ENCODE measurements at places on chromosomes 12 and 14.

- DNase-seq: no peak
Observed at GRCh38 chr14:65604535-65604934, 192.0 kb downstream of the FUT8 start.

- DNase-seq: peak; percentile 5
Observed at GRCh38 chr12:10721651-10722501, 1.2 kb downstream of the YBX3 start.

DNA sequence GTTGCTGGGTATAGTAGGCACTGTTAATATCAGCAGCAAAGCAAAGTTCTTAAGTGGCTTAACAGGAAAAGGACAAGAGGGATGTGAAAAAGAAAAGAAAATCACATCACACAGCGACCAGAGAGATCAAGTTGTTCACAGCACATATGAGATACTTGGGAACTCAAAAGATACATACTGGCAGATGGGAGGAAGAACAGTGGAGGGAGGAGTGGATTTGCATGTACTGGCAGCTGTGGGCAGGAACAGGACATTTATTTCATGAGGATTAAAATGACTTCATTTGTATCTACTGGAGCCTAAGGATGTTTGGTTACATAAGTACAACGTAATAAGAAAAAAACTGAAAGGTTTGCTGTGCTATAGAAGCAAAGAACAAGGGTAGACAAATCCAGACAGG, 136.5 kb upstream of the IFNG-AS1 start:
- no peak for DNase-seq

DNA sequence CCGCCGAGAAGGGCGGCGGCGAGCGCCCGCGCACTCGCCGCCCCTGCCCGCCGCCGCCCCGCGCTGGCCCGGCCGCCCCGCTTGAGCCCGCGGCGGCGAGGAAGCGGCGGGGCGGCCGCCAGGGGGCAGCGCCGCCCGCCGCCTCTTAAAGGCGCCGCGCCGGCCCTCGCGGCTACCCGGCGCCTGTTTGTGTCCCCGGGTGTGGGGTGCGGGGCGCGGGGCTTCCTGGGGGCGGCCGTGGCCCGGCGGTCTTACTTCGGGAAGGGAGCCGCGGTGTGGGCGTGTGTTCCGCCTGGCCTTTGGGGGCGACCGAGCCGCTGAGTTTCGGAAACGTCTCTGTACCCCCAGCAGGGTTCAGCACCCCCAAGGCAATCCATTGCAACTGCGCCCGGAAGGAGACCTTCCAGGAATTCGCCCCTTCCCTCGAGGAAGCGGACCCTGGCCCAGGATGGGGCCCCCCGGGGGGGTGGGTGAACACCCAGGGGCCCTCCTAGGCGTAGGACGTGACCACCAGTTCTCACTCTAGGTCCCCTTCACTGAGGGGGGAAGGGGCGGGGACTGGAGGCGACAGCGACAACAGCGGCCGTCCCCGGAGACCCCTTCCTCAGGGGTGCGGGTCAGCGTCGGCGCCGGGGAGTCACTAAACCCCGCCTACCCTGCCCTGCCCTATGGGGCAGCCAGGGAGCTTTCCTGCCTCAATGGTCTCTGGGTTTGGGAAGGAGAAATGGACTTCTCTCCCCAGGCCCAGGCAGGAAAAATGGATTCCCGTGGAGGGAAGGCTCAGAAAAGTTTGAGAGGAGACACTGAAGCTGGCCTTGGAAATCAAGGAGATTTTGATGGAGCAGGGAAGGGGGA, at the start of gene ITPK1:
Gene ITPK1 (minus strand): TSS at position 105 of the 855 bp plus-strand sequence. CDS start 762 bp downstream, outside the sequence.
- DNase-seq: peak; percentile 35

DNA sequence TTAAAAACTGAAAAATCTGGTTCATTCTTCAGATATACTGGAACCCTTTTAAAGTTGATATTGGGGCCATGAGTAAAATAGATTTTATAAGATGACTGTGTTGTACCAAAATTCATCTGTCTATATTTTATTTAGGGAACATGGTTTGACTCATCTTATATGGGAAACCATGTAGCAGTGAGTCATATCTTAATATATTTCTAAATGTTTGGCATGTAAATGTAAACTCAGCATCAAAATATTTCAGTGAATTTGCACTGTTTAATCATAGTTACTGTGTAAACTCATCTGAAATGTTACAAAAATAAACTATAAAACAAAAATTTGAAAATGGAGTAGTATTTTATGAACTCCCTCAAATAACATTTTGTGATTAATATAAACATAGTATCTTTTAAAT, 14.2 kb downstream of the PTGER2 start:
- DNase-seq: no peak

- DNase-seq: no peak
Observed at GRCh38 chr12:3042826-3043225, 34.4 kb upstream of the TSPAN9 start.

DNA sequence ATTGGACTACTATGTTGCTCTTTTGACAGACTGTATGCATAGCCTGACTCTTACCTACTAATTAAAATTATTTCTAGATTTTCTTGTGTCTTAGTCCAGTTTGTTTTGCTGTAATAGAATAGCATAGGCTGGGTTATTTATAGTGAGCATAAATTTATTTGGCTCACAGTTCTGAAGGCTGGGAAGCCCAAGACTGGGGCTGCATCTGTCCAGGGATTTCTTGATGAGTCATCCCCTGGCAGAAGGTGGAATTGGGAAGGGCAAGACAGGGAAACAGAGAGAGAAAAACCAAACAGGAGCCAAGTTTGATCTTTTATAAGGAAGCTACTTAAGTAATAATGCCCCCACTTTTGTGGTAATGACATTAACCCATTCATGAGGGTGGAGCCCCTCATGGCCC, 759.2 kb upstream of the LRFN5 start:
- no peak for DNase-seq

DNA sequence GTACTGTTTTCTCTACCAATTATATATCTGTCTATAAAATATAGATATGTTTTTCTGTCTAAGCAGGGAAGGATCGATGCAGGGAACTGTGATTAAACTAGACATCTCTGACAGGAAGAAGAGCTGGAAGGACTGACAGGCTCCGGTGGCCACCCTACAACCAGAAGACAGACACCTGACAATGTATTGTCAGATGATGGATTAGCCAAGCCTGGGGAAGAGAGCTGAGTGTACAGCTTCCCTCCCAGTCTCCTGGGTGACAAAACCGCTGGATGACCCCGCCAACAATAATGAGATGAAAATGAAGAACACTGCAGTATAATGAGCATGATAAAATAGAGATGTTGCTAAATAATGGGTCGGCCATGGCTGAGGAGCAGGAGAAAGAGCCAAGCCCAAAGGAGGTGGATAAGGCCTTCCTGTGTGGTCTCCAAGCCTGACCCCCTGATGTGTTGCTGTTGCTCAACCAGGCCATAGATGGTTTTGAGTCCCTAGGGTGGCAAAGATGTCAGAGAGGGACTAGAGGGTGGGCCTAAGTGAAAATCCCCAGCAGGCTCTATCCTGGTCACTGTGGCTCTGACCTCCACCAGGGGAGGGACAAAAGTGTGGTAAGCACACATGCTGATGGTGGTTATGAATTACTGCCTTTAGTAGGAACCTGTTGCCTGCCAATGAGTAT, 28.2 kb downstream of the DHRS2 start:
- DNase-seq: no peak

DNA sequence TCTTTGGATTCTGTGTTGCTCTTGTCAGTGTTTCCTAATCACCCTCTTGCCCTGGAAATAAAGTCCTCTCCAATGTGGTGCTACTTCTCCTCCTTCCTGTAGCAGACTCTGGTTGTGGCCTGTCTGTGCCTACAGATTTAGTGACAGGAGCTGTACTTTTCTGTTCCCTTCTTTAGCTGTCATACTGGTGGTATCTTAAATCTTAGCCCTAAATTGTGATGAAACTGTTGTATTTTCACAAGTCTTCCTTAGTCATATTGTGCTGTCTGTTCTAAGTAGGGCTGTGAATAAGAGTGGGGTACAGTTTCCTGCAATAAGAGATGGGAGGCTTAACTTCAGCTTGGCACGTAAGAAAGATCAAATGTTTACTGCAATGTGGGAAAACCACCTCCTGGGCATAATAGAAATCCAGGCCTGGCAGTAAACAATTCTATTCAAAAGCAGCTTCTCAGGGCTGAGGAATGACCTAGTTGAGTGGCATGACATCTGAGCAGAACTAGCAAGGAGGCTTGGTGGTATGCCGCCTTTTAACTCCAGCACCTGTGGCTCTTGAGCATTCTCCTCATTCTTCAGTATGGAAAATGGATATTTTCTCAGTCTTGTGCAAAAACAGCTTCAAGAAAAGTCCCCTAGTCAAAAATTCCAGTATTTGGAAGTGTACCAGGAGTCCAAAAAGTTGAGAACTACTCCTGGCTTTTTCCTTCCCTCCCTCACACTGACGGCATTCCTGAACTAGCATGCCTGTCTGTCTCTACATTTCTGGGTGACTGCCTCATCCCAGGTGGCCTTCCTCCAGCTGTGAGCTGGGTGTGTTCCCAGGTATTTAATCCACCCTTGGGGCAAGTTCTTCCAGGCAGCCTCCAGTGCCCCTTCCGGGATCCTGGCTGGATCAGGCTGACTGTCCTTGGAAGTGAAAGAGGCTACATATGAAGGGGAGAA, 19.5 kb downstream of the ANO6 start:
- DNase-seq: no peak

GRCh38 chr12:81758421-81759189, 545 bp downstream of the PPFIA2 start:
- no peak for DNase-seq

DNA sequence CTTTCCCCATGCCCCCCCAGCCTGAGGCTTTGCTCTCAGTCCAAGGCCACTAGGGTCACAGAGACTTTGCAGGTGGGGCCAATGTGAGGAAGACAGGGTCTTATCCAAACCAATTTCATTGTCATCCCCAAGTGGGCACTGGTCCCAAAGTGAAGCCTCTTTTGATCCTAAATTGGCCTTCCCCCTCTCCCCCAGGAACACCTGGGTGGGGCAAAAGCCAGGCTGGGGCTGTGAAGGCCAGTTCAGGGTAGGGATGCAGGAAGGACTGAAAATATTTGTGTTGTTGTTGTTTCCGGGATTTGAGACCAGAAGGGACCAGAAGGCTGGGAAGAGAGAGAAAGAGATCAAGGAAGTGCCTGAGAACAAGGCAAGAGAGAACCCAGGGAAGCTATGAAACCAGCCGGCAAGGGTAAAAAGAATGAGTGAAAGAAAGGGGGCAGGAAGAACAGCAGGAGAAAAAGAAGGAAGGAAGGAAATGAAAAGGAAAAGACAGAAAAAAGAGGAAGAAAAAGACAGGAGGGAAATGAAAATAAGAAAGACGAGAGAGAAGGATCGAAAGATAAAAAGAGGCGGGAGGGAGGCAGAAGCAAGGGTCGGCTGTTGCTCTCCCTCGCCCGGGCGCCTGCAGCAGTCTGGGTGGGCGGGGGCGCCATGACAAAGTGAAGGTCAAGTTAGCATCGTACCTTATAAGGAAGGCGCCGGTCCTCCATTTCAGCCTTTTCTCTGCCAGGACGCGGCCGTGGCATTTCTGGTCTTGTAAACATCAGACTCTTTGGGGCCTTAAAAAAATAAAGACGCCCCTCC, 7.4 kb upstream of the HOXC11 start:
- no peak for DNase-seq

- no peak for DNase-seq
Observed at GRCh38 chr14:68643673-68644072, 149.2 kb downstream of the ZFP36L1 start.

GRCh38 chr12:57109207-57110103, 1.7 kb downstream of the STAT6 start:
- DNase-seq: no peak

DNA sequence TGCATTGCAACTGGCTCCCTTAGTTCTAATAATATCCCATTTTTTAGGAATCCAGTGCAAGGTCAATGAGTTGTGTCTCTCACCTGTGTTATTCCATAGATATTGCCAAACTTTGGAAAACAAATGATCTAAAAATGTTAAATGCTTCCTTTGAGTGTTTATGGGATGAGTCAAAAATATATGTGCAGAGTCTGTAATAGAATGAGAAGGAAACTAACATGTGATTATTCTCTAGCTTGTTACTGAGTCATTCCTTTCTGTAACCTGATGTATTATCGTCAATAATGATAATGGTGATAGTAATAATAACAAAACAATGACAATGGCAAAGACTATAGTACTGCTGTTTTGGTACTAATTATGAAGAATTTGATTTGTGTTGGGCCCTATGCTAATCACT, 11.5 kb downstream of the ACSS3 start:
- DNase-seq: no peak

DNA sequence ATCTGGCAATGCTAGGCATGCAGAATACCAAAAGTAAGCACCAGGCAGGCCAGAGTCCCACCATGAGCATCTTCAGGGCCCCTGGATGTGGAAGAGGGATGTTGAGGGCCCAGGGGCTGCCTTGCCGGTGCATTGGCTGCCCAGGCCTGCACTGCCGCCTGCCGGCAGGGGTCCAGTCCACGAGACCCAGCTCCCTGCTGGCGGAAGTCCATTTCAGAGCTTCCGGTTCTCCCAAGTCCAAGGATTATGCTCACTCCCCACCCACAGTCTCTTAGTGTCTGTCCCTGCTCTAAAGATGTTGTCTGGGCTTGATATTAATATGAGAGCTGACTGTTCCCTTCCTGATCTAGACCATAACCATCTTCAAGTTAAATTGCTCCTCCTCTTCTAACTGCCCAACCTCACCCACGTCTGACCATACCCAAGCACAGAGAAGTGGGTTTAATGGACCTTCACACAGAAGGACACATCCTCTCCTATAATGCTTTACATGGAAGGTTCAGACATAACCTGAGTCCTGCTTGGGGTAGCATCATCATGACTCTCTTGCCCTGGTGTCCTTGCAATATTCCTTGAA, 117.4 kb downstream of the DAD1 start:
- DNase-seq: no peak

GRCh38 chr12:128980623-128981022, 127.3 kb downstream of the GLT1D1 start:
- no peak for DNase-seq

DNA sequence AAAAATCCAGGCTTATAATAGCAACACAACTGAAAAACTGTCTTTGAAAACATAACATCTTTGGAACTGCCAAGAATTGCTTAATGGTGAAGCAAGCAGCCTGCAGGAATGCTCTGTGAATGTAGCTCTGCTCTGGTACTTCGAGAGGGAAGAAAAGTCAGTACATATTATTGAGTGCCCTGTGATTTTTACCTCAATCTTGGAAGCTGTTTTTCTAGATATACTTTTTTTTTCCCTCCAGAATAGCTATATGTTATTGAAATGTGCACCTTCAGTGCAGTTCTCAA, 508.1 kb downstream of the PCNX1 start:
- no peak for DNase-seq

- no peak for DNase-seq
Observed at GRCh38 chr12:77337362-77337761, 272.0 kb upstream of the E2F7 start.

DNA sequence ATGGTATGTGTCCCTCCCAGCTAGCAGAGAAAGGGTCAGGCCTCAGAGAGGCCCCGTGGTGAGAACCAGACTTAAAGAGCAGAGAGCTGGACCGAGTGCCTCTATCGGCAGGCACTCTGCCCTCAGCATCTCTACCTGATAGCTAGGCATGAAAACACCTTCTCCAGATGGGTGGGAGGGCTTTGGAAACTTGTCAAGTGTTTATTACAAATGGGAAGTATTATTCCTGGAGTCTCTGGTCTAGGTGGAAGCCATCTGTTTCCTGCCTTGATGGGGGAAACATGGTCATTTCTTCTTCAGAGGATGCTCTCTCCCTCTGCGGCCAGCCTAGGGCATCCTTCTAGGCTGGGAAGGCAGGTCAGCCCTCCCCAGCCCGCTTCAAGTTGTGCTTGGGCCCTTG, 2.3 kb downstream of the TMEM63C start:
- no peak for DNase-seq

- no peak for DNase-seq
Observed at GRCh38 chr14:101353422-101353821, 207.9 kb upstream of the DIO3 start.

GRCh38 chr14:38882533-38882932, 220.5 kb downstream of the SEC23A start:
- no peak for DNase-seq

All from activated T-helper 1 cell treated with anti-CD3 and anti-CD28 coated beads, Interleukin-2, amount 50 U/mL, for 16 hours (primary cell).